ENCODE measurements at places on chromosomes 7 and 10.

GRCh38 chr10:126066456-126066855 lies 170.1 kb downstream of the FANK1 start:
- DNase-seq, result no peak

DNA sequence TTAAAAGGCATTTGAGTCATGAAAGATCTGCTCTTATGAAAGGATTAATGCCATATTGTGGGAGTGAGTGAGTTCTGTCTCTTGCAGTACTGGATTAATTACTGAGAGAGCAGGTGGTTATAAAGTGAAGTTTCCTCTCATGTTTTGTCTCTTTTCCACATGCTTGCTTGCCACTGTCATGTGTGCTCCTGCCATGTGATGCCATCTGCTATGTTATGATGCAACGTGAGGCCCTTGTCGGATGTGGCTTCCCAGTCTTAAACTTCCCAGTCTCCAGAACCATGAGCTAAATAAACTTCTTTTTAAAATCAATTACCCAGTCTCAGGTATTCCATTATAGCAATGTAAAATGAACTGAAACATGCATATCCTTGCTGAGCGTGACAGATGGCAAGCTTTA lies 22.7 kb upstream of the TCTN3 start:
- no peak for DNase-seq

- DNase-seq, result no peak
Observed at GRCh38 chr7:48052748-48053147, 17.4 kb downstream of the C7orf57 start.

DNA sequence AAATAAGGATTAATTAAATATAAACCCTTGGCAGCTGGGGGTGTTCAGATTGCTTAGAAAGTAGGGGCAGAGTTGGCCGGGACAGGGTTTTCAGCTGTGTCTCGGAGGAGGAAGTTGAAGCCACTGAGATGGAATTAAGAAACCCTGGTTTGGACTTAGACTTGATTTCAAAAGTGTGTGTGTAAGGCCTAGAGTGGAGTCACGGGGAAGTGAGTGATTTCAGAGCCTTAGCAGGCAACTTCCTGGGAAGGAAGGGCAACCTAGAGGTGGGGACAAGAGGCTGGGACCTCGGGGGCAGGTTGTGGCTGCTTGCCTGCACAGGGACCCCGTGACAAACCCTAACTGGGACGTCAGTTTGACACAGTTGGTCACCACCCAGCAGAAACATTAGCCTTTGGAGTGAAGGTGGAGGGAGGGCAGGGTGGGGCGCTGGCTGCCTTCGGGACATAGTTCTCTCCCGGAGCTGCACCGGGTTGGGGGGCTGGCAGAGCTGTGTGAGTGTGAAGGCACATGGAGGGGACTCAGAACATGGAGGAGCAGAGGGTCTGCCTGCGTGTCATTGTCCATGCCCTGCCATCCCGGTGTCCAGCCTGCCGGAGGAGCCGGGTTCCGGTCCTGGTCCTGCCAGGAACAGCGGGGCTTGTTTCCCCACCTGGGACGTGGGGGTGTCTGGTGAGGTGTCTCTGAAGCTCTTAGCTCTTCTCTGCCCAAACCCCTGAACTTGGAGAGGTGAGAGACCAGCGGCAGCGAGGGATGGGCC lies 1.8 kb downstream of the BRI3 start:
- no peak for DNase-seq

- no peak for DNase-seq
Observed at GRCh38 chr10:114303556-114303955, 64.5 kb downstream of the VWA2 start.

DNA sequence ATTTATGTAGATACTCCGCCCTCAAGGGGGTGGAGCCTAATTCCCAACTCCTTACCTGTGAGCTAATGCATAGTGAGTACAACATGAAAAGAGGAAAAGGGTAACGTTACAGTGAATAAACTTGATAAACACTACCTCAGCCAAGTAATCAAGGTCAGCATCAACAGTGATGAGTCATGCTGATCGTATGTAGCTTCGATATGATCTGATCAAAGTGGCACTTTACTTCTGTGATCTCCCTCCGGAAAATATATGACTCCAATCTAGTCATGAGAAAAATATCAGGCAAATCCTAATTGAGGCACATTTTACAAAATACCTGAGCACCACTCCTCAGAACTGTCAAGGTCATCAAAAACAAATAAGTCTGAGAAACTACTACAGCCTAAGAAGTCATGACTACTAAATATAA lies 70.4 kb downstream of the VTI1A start:
- DNase-seq, result no peak

DNA sequence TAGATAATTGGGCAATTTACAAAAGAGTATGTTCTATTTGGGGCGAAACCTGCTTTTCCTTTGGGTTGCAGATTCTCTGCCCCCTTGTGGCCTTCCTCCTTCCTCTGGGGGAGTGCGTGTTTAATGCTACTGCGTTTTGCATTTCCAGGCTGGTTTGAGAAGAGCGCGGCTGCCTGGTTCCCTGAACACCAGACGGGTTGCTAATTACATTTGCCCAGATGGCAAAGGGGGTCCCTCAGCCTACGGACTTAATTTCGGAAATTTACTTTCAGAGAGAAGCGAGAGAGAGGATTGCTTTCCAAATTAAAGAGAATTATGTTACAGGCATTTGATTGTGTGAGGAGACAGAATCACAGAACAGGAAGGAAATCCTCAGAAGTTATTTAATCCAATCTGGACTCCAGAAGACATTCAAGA lies 91.9 kb upstream of the JAZF1 start:
- DNase-seq, result peak; percentile 5

GRCh38 chr7:112070674-112071256 lies 135.4 kb downstream of the DOCK4 start:
- no peak for DNase-seq

- no peak for DNase-seq
Observed at GRCh38 chr10:131899695-131900349, 986 bp upstream of the PPP2R2D start.

DNA sequence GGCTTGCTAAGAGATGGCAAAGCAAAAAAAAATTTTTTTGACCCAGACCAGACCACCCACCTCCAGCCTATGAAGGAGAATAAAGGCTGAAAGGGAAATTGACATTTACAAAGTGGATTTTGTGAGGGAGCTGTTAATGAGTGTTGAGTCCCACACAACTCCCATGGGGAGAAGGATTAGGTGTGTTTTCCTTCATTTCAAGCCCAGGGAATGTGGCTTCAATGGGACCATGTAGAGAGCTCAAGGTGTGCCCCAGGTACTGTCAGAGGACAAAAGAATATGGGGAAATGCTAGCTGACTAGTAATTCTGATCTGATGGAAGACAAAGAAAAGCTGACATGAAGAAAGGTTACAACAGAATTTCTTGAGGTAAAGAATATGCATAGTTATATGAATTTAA lies 48.8 kb upstream of the COL1A2 start:
- no peak for DNase-seq

GRCh38 chr7:41567031-41567730 lies 135.7 kb downstream of the INHBA start:
- DNase-seq, result no peak

DNA sequence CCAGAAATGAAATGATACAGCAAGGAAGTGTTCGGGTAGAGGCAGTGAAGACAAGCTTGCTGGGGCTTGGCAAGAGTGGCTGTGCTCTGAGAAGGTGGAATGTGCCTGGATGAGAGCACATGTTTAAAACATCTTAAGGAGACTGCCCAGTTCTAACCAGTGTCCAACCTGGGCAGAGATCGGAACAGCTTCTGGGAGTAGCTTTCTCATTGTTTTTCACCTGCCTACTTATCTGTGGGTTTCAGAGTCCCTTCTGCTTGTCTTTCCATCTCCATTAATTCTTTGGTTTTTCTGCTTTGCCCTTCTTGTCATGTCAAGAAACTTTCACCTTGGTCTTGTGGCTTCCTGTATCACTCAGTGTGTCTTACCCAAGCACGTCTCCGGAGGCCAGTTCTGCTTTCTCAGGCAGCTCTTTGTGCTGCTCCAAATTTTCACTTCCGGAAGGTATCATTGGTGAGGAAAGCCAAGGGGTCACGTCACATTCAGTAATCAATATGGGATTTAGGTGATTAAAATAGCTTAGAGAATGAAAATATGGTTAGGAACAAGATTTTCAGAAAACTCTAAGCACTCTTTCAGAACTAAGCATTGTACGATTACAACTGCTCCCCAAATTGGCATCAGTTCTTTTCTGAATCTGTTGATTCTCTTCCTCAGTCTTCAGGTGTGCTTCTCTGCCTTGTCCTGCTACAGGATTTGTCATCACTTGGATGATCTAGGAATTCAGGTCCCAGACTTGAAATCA lies 5.5 kb upstream of the LAMB4 start:
- no peak for DNase-seq
